ENCODE measurements at places on chromosomes 1 and 21. TPM values are rescaled to one million over a fixed set of nuclear protein-coding genes. Genes with fewer than 3 reads are reported as not detected.

GRCh38 chr1:27782950-27783349 is 9.9 kb downstream of the STX12 start:
- DNase-seq: no peak

GRCh38 chr1:16209847-16210407 is 2.5 kb downstream of the ARHGEF19 start:
- no peak for DNase-seq

DNA sequence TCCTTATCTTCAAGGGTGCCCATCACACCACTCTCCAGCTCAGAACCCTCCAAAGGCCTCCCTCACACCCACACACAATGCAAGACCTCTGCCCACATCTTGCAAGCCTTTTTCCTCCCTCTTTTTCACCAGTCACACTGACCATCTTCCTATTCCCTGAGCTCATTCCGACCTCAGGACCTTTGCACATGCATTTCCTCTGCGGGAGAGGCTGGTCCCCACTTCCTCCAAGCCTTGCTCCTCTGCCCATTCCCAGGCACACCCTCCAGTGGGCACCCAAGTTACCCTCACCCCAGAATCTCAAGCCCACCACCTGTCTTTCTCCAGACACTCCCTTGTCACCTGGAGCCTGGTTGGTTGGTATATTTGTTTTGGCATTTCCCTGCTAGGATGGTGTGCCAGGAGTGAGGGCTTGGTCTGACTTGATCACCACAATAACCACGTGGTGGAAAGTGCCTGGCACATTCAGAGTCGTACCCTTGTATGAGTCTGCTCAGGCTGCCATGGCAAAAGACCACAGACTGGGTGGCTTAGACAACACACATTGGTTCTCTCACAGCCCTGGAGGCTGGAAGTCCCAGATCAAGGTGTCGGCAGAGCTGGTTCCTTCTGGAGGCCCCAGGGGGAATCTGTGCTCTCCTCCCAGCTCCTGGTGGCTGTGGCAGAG is 13.2 kb downstream of the MX2 start:
- DNase-seq: peak; percentile 62

GRCh38 chr1:116115476-116116439 is 4.6 kb downstream of the MAB21L3 start:
- DNase-seq: no peak

DNA sequence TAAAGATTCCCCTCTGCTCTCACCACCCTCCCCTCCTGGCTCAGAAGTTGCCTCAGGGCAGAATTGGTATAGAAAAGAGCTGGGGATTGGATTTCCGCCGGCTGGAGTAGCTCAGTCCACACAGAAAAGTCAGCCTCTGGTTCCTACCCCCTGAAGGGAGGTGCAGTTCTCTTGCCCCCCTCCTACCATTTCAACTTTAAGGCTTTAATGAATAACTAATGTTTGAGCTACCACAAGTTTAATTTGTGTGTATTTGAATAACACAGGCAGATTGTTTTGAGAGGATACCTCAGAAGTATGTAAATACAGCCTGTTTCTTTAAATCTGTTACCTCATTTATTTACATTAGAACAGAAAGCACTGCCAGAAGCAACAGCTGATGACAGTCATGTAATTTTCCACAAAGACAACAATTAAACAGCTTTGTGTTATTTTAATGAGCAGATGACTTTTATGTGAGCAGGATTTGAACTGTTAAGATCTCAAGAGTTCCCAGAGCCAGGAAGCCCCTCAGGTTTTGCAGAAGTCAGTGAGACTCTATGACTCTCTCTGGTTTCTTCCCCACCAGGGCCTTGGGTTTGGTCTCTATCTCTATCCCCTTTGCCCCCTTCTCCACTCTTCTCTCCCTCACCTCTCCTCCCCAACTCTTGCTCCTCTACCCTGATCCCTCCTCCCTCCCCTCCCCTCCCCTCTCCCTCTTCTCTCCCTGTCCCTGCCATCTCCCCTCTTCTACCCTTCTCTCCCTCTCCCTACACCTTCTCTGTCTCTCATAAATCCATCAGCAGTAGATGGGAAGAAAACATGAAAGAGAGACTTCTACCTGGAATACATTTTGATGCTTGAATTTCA is 26.3 kb downstream of the DUSP10 start:
- no peak for DNase-seq

DNA sequence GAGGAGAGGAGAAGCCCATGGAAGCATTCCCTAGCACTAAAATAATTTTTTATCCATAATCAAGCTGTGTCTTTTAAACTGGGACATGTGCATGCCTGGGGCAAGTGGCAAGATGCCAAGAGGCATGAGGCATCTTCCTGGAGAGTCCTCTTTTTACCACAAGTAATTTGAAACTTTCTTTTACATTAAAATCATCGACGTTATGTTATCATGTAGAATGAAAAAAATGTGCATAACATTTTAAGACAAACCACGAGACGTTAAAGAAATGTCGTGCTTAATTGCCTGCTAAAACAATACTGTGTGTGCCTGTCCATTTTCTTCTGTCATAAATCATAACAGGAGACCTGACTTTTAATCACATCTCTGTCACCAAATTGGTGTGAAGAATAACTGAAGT is 1.5 kb downstream of the STYXL2 start:
- DNase-seq: no peak

GRCh38 chr1:46549697-46550681 is 1.5 kb downstream of the KNCN start:
- no peak for DNase-seq

- no peak for DNase-seq
Measured at GRCh38 chr1:7153464-7153863, 368.2 kb downstream of the CAMTA1 start.

DNA sequence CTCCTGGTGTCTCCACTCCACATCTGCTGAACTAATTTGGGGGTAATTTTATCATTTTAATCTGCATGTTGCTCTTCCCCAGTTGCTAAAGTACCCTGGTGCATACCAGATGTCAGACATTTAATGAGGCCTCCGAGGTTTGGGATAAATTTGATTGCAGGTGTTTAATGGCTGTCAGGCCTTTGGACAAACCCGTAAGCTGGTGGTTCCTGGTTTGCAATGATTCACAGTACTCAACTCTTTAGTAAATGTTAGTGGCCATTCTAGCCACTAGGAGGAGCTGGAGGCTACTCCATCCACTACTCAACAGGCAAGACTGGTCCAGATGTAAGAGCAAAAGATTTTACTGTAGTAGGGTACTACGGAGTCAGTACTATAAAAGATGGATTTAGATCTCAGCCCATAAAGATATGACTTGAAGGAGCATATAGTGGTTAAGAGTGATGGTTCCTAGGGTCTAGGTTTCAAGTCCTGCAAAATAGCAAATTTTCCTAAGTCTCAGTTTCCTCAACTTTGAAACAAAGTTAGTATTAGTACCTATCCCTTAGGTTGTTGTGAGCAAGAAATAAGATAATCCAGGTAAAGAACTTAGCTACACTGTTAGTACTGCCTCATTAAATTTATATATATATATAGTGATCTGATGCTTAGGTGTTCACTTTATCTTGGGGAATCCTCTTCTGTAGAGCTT is 132.8 kb downstream of the SNX7 start:
- DNase-seq: no peak

DNA sequence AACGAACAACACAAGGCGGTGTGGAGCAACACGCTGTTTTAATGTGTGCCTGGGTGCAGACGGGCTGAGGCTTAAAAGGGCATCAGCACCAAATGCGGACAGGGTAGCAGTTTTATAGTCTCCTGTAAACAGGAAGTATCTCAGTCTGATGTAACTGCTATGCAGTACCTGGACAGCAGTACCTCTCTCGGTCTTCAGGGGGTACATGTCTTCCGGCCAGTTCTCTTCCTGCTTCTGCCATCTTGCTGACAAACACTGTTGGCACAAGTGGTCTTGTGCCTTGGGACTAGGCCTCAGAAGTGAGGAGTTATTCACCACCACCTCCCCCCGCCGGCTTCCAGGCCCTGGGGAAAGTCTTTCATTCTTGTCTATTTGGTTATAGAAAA is 49.7 kb upstream of the APOBEC4 start:
- DNase-seq: no peak

DNA sequence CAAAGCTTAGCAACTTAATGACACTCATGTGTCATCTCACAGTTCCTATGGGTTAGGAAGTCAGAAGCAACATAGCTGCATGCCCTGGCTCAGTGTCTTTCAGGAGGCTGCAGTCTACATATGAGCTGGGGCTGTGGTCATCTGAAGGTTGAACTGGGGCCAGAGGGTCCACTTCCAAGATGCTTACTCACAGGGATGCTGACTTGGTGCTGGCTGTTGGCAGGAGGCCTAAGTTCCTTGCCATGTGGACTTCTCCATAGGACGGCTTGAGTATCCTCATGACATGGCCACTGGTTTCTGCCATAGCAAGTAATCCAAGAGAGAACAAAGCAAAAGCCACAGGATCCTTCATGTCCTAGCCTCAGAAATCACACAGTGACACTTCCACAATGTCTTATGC is 12.1 kb upstream of the FAM43B start:
- DNase-seq: no peak

GRCh38 chr1:109815809-109816174 is 52.1 kb upstream of the EPS8L3 start:
- DNase-seq: peak; percentile 63

GRCh38 chr1:80072563-80072962 is 1066.0 kb upstream of the ADGRL4 start:
- no peak for DNase-seq

GRCh38 chr1:240598216-240599001 is 13.5 kb downstream of the GREM2 start:
- no peak for DNase-seq

- DNase-seq: no peak
Measured at GRCh38 chr1:54223441-54224202, 23.7 kb downstream of the MRPL37 start.

GRCh38 chr1:247367786-247368422 is 36.2 kb upstream of the ZNF496 start:
- no peak for DNase-seq

GRCh38 chr1:15923241-15923640 is 52.7 kb downstream of the ZBTB17 start:
- DNase-seq: no peak

DNA sequence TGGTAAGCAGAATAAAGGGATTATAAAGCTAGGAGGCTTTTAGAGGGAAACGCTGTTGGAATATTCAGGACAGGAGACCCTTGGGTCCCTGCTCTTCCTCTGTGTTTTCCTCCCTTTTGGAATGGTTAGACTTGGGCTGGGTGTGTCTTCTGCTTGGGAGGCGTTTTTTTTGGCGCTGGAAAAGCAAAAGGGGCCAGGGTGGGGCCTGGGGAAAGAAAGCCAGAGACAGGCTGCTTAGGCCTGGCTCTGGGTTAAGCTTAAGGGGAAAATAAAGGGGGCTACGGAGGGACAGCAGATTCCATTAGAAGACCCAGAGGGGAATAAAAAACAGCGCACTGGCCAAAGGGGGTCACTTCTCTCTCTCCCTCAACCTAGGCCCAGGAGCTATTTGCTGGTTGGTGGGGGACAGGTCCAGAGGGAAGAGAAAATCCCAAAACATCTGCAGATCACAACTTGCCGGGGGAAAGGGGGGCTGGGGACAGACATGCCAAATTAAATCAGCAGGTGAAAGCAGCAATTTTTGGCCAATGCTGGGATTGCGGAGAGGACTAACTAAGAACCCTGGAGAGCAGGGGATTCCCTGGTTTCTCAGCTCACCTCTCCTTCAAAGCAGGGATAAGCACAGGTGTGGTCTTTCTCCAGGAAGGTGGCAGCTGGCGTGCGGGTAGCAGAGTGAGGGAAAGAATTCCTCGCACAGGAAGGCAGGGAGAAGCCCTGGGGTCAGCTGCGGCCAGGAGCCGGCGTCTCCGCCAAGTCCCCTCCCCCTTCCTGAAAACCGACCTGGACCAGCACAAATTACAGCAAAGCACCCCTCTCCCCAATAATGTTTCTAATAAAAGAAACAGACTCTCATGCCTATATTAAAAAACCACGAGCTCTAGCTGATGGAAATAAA is 82.2 kb upstream of the AK4 start:
- peak; percentile 90 for DNase-seq

DNA sequence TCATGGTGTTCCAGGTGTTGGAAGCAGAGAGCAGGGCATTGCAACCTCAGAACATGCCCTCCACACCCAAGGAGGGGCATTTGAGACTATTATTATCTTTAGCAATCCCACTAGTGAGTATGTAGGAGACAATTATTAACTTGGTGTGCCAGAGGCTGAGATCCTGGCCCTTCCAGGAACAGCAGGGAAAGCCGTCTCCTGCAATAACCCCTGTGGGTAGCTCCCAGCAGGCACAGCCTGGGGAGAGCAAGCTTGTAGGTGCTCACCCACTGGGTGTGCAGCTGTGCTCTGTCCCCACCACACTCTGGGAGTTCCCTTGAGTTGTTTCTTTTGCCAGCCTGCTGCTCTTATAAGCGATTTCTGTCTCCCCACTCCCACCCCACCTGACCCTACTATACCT is 10.3 kb downstream of the CFAP107 start:
- no peak for DNase-seq

GRCh38 chr1:191320062-191320461 is 838.2 kb upstream of the RGS18 start:
- DNase-seq: no peak

DNA sequence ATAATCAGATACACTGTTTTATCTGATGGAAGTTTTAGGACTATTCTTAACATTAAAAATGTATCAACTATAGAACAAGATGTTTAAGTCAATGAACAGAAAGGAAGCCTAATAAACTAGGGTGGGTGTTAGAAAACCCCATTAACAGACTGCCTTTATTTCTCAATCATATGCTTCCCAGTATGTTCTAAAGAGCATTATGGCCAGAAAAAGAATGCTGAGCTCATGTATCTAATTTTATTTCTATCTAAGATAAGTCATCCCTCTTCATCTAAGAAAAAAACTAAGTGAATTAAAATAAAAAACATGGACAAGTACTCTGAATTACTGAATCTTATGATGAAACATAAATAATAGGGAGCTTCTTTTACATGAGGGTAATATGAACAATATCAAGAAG is 86.5 kb upstream of the TTC39A start:
- DNase-seq: no peak

GRCh38 chr1:29235955-29236711 is at the start of gene PTPRU:
Gene PTPRU (plus strand): TSS chr1:29236522. CDS start chr1:29236645, 123 bp downstream.
- DNase-seq: peak; percentile 96

- no peak for DNase-seq
Measured at GRCh38 chr1:196808529-196809235, 10.8 kb upstream of the CFHR1 start.

GRCh38 chr21:35540950-35541638 is 492.0 kb upstream of the RUNX1 start:
- DNase-seq: no peak

DNA sequence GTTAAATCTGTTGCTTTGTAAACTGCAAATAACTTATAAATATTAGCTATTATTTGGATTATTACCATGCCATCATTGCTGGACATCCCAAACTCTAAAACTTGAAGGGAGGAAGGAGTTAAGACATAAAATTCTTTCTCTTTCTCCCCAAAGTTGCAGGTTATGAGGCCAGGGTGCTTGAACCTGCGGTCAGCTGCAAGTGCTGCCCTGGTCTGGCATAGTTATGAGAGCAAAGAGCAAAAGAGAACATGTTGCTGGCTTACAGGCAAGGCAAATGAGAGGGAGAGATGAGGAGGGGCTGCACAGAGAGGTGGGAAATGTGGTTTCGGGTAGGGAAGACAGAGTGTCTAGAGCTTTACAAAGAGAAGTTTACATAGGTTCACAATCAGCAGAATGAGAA is 30.8 kb downstream of the GADD45A start:
- DNase-seq: no peak

UTP11 gene
- total RNA-seq: 34.6 TPM

TAS1R1 gene
- total RNA-seq: 0.27 TPM

DAP3 gene
- 163 TPM for total RNA-seq

ADCY10 gene
- not detected for total RNA-seq

ADAMTS4 gene
- total RNA-seq: 2.7 TPM

PLA2G2C gene
- total RNA-seq: not detected

TRIM46 gene
- 0.17 TPM for total RNA-seq

DNAJC6 gene
- 1.7 TPM for total RNA-seq

CHAF1B gene
- total RNA-seq: 1.6 TPM

HUNK gene
- total RNA-seq: 4.0 TPM

KLHDC7A gene
- 0.29 TPM for total RNA-seq

H6PD gene
- 98.7 TPM for total RNA-seq
